NCI-H187 treated with DMSO at 0.1 percent for 48 hours (cell line): ENCODE measurements at places on chromosomes 5 and 9.

DNA sequence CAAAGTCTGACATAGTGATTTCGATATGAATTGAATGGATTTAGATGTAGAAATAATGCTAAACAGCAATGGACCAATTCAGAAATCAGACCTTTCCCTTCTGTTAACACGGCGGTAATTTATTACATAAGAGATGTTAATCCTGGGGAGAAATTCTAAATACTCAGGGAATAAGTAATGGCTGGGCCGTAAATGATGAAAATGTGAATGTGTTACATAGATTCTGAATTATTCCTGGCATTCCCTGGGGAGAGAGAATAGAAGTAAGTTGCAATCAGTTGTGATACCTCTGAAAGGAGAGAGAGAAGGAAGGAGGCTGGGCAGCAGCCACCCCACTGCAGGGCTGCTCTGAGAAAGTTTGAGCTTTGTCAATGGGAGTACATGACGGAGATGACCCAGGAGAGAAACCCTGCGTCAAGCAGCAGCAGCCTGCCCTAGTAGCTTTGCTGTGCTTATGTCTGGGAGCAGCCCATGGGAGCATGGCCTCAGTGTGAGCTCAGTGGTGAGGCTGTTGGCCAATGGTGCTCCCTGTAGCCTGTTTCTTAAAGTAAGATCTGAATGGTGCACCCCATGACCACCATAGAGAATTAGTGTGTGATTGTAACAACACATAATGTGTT is 420.1 kb downstream of the MTRR start:
- no peak for DNase-seq

- DNase-seq = no peak
Observed at GRCh38 chr5:54956922-54957321, 28.5 kb downstream of the ESM1 start.

DNA sequence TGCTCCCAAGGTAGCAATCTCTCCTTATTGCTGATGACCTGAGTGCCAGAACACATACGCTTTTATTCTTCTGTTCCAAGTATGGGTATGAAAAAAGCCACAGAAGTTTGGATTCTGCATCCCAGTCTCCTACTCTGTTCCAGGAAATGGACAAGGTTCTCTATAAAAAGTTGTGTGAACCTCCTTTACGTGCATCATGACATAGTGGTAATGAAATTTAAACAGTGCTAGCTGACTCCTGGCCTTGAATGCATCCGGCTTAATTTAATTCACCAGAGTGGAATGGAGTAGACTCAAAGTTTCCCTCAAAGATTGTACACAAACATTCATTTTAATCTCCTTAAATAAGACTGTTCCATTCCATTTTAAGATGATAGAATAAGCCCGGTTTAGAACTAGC is 68.9 kb downstream of the LURAP1L start:
- DNase-seq = no peak

DNA sequence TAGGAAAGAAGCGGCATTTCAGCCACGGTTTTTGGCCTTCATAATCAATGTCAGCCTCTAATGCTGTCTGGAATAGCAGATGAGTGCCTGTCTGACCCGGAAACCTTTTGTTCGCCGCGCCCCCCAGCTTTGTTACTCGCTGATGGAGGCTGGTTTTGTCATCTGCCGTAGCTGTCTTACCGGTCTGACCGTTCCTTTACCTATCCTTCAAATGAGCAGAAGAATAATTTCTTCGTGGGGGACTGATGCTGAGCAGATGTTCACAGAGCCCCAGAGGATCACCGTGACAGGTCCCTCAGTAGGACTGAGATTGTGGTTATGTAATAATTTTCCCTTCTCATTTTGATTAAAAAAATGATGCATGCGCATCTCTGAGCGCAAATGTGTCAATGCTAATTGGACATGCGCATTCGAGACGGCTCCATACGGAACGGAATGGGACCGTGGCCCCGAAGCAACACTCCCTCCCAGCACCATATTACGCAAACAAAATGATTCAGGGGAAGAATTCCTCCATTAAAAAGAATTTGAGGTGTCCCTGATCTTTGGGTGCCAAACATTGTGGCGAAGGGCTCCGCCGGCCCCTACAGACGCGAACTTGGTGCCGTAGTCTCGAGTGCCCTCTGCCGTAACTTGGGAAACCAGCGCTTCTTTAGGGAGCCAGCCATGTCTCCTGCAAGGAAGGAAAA is 27.6 kb downstream of the TLX3 start:
- DNase-seq = peak; percentile 5

DNA sequence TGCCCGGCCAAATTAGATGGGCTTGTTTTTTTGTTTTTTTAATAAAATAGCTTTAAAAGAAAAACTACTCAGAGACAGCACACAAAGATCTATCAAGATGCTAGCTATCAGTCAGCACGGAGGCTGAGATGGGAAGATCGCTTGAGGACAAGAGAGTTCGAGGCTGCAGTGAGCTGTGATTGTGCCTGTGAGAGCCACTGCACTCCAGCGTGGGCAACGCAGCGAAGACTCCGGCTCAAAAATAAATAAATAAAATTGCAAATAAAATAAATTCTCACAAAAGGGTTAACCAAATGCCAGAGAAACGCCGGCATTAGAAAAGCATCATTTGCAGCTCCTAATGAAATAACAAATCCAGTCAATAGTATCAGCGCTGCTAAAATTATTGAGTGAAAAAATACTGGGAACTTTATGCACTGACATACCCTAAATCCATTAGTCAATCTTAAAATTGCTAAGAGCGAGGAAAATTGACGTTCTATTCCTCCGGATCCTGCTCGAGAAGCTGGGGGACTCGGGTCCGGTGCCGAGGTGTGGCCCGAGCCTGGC is 681 bp downstream of the CPLANE1 start:
- DNase-seq = no peak

DNA sequence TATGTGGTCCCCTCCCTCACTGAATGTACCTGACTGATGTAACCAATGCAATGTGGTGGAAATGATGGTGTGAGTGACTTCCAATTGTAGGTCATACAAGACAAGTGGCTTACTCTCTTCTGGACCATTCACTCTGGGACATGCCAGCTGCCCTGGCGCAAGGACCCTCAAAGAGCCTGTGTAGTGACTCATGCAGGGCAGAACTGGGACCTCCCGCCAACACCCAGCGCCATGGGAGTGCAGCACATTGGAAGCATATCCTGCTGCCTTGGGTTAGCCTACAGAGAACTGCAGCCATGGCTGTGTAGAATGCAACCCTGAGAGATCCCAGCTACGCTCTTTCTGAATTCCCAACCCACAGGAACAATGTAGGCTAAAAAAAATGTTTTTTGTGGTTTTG is 90.0 kb upstream of the PANK3 start:
- DNase-seq = no peak

GRCh38 chr5:140219068-140219991 is 44.3 kb downstream of the CYSTM1 start:
- no peak for DNase-seq

DNA sequence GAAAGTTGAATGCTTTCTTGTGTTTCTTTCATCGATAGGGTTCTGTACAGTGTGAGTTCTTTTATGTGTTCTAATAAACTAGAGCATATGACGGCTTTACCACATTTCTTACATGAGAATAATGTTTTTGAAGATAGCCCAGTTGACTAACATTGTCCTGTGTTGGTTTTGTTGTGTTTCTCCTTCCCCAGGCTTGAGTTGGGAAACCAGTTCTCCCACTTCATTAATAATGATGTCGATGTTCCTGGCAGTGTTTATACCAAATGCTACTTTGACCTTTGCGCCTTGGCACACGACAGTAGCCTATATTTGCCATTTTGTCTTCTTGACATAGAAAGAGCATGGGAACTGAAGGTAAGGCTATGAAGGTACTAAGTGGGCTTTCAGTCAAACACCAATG is 14.4 kb upstream of the ZNF782 start:
- no peak for DNase-seq
